ENCODE measurements at places on chromosomes 3 and 15.

- ATAC-seq: no peak
These were observed 769 bp upstream of the CSPG4 start for GRCh38 chr15:75713338-75713895.

- ATAC-seq: no peak
These were observed 86.4 kb downstream of the ZPLD1 start for GRCh38 chr3:102521246-102521645.

DNA sequence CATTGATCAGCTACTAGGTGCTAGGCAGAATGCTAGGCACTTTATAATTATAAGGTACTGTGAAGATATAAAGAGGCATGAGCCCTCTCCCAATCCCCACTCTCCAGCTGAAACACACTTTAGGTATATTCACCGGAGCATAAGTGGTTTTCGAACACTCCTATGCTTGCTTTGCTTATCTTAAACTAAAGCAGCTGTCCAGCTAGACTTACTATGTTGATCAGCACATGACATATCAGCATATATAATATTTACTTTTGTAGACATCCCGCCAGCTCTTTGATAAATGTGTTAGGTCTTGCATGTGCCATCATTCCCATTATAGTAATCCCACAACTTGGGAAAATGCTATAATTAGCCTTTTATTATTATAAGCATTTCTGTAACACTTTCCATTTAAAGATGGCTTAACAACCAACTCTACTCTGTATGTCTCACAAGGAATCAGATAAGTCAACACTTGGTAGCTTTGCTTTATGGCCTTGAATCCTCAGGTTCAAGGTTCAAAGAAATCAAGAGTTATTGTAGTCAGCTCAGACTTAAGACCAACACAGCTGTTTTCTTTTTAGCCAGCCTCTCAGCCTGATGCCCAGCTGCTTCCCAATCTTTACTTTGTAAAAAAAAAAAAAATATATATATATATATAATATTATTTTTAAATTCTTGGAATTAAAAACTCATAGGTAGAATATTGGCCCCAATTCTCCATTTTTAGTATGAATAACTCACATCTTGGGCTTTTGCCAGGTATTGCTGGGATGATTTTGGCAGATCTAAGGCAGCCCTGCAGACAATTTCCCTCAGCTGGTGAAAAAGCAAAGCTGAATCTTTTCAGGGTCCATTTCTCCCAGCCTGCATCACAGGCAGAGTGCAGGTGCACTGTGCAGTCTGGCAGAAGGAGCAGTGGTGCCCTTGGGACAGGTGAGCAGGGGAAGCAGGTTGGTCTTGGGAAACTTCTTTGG lies 104.2 kb downstream of the THRB start:
- ATAC-seq: no peak

GRCh38 chr3:13598926-13599886 lies 50.3 kb downstream of the FBLN2 start:
- ATAC-seq: no peak
